Activated CD8-positive, alpha-beta T cell treated with anti-CD3 and anti-CD28 coated beads for 36 hours (primary cell): ENCODE measurements at places on chromosomes 2 and 18. TPM values are rescaled to one million over a fixed set of nuclear protein-coding genes. Genes with fewer than 3 reads are reported as not detected.

The SCN9A gene
- total RNA-seq, result not detected

The MAP3K19 gene
- not detected for total RNA-seq

The C1GALT1C1L gene
- total RNA-seq, result 0.36 TPM

The ITPRIPL1 gene
- 28.2 TPM for total RNA-seq

The NPPC gene
- total RNA-seq, result 4.7 TPM

The CHRND gene
- not detected for total RNA-seq

The KCNG3 gene
- total RNA-seq, result 1.5 TPM

The ZAP70 gene
- total RNA-seq, result 218 TPM

The MDH1B gene
- total RNA-seq, result 0.92 TPM

The MC4R gene
- not detected for total RNA-seq

The INPP1 gene
- 10.2 TPM for total RNA-seq

The GNAL gene
- not detected for total RNA-seq

- peak; percentile 70 for DNase-seq
Measured at GRCh38 chr2:231960810-231961348, 634 bp upstream of the DIS3L2 start.

- peak; percentile 34 for DNase-seq
Measured at GRCh38 chr2:102368461-102369109, 13.0 kb downstream of the IL18R1 start.

- DNase-seq, result no peak
Measured at GRCh38 chr2:69777786-69778105, 35.8 kb downstream of the ANXA4 start.

DNA sequence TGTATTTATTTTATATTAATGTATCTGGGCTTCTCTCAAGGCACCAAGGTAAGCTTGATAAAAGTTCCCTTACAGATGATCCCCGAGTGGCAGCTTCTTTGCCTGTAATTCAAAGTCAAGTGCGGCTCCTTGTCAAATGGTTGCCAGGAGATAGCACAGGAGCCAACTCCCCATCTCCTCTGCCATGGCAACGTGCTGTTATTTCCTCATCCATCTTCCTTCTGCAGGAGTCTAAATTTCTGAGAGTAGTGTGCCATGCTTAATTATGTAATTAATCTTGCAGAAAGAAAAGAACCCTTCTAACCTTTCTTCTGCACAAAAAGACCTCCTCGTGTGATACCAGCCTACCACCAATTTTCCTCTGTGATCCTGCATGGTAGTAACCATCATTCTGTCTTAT is 46.2 kb upstream of the ACMSD start:
- DNase-seq, result no peak

DNA sequence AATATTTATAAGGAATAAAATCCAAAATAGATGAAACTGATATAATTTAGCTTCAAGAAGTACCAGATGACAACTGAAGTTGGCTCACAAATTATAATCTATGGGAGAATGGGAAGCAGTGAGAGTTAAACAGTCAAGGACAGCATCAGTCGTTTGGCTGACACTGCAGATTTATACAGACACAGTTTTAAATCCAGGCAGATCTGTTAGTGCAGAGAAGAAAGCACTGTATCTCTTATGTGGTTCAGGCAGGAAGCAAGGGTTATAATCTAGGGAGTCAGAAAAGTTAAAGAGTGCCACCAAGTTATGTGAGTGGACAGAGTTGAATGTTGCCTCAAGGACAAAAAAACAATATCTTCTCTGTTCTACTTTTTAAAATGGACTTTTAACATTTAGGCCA is 880.2 kb downstream of the TSN start:
- DNase-seq, result no peak

DNA sequence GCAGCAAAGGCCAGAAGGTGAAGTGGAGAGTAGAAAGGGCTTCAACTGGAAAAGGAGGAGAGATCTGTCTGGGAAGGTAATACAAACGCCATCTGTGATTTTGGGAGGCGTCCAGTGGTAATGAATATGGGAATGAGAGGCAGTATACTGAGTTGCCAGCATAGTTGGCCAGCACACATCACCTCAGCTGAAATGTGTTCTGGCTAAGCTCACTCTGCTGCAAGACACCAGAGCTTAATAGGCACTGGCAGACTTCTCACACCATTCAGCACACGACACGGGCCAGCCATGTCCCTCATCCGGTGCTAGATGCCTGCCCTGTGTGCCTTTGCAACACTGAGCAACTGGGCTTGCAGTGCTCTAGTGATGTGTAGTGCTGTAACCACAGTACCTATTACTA is 277.1 kb downstream of the PIEZO2 start:
- DNase-seq, result no peak

GRCh38 chr2:227406177-227407031 is 18.7 kb upstream of the SCYGR1 start:
- peak; percentile 37 for DNase-seq

DNA sequence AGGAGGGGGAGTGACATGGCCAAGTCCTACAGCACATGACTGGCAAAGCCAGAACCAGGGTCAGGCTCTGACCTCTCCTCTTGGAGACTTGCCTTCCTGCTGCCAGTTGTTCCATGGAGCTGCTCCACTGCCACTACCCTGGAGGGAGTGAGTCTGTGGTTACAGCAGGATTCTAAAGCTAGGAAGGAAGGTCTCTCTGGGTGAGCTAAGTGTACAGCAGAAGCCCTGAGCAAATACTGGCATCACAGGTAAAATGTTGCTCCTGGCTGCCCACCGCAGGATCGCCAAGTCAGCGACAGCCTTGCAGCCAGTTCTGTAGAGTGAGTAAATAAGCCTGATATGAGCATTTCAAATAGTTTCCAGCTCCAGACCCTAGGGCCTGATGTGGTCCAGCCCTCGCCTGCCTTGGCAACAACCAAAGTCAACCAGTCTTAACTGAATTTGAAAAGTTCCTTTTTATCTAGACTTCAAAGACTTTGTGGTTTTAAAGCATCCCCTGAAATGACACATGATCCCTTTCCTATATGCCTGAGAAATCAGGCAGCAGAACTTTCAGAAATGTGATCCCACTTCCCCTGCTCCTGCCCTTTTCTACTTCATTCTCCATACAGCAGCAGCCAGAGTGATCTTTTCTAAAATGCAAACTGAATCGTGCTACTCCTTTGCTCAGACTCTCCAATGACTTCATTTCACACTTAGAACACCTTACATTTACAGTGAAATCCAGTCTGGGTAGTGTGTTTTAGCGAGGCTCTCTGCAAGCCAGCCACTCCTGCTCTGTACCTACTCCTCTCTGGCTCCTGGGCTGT is 114.3 kb downstream of the MGAT5 start:
- no peak for DNase-seq

DNA sequence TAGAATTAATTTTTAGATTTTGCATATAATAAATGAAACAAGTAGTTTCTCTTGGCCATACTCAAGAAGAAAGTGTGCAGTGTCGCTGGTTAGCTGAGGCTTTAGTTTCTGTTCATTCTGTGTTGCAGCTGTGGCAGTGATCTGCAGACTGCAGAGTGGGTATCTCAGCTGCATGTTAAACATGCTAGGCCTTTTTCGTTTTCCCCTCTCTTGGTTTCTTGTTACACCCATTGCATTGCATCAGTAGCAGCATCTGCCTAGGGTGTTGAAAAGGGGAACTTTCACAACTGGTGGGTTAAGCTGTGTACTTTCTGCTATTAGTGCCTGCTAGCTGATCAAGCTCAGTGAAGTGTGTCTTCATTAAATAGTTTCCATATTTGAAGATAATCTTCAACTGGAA is 51.3 kb downstream of the ACSL3 start:
- DNase-seq, result peak; percentile 37

- DNase-seq, result no peak
Measured at GRCh38 chr2:237223201-237223861, 137.6 kb downstream of the COPS8 start.

GRCh38 chr2:219125225-219125885 is 35.3 kb downstream of the NHEJ1 start:
- DNase-seq, result peak; percentile 14

- no peak for DNase-seq
Measured at GRCh38 chr2:1935476-1935875, 191.2 kb upstream of the PXDN start.

- no peak for DNase-seq
Measured at GRCh38 chr2:6999211-6999877, 82.1 kb downstream of the RNF144A start.

DNA sequence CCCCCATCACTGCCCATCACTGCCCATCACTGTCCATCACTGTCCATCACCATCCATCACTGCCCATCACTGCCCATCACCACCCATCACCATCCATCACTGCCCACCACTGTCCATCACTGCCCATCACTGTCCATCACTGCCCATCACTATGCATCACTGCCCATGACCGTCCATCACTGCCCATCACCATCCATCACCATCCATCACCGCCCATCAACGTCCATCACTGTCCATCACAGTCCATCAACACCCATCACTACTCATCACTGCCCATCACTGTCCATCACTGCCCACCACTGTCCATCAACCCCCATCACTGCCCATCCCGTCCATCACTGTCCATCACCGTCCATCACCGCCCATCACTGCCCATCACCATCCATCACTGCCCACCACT is 57.8 kb upstream of the OTOS start:
- no peak for DNase-seq

- DNase-seq, result no peak
Measured at GRCh38 chr2:42800981-42801380, 8.6 kb upstream of the HAAO start.

- peak; percentile 42 for DNase-seq
Measured at GRCh38 chr2:14634489-14635390, 2.2 kb downstream of the LRATD1 start.

- DNase-seq, result no peak
Measured at GRCh38 chr2:68564426-68564825, 79.0 kb upstream of the PROKR1 start.

GRCh38 chr2:116094196-116094595 is 1651.8 kb downstream of the DPP10 start:
- DNase-seq, result peak; percentile 1

GRCh38 chr2:152563764-152564163 is 153.5 kb downstream of the PRPF40A start:
- no peak for DNase-seq

DNA sequence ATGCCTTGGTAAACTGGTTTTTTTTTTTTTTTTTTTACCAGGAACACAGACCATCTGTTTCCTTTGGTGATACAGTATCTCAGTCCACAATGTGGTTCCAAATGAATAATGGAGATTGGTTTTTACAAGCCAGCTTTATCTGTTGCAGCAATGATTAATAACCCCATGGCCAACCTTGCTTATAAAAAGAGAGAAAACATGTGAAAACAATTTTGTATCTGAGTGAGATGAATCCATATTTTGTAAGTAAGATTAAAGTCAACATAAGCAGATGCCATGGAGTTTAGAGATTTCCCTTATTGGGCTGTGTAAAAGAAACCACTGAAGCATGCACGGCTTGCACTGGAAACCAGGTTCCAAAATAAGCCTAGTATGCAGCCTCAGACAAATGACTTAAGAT is 108.6 kb upstream of the CNTNAP5 start:
- DNase-seq, result no peak

DNA sequence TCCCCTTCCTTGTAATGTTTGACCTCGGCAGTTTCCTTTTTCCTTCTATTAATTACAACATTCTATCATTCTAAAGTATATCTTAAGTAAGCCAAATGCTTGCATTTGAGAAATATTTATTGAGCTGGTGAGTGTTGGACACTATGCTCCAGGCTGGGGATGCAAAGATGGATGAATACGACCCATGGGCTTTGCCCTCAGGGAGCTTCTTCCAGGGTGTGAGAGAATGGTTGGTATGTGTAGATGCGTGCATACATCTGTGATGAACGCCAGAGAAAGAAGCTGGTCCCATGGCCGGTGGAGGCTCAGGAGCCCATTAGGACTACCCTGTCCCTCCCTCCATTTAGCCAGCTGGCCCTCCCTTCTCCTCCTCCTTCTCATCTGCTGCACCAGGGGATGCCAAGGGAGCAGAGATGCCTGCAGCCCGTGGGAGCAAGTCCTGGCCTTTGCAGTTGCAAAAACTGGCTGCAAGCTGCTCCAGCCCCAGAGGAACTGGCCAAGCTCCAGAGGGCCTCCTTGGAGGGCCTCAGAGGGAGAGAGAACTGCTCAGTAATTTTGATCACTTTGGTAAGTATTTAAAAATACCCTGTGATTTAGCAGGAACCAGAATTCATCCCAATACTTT is 65.7 kb upstream of the FOSL2 start:
- no peak for DNase-seq

DNA sequence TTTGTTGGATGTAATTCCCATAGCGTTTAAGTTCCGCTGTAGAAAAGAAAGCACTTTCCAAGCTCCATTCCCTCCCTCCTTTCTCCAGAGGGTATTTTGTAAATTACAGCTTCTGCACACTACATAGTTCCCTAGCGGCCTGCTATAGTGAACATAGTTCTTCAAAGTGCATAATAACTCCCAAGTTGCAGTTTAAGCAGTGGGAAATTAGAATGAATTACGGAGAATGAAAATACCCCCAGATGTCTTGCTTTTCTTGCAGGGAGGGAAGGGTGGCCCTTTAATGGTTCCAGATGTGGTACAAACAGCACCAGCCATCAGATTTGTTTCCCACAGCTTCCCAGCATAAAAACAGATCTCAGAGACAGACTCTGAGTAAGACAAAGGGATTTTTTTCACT is 893.9 kb downstream of the SUCLG1 start:
- no peak for DNase-seq

- peak; percentile 28 for DNase-seq
Measured at GRCh38 chr2:128329607-128330006, 10.9 kb upstream of the HS6ST1 start.

- DNase-seq, result no peak
Measured at GRCh38 chr2:96530474-96531357, 5.8 kb upstream of the ARID5A start.

DNA sequence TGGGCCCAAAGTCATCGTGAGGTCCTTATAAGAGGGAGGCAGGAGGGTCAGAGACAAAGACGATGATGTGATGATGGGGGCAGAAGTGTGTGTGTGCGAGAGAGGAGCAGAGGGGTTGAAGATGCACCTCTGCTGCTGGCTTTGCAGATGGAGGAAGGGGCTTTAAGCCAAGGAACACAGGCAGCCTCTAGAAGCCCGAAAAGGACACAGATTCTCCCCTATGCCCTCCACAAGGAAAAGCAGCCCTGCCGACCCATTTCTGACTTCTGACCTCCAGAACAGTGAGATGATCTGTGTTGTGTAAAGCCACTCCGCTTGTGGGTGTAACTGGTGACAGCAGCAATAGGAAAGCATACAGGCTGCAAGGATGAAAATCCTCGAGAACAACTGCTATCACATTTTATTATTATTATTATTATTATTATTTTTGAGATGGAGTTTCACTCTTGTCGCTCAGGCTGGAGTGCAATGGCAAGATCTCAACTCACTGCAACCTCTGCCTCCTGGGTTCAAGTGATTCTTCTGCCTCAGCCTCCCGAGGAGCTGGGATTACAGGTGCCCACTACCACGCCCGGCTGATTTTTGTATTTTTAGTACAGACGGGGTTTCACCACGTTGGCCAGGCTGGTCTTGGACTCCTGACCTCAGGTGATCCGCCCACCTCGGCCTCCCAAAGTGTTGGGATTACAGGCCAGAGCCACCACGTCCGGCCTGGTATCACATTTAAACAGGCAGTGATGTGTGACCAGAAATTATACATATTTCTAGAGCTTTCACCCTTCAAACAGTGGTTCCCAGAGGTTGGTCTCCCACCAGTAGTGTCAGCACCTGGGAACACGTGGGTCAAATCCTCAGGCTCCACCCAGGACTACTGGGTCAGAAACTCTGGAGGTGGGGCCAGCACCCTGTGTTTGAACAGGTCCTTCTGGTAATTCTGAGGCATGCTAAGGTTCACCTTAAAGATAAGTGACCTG is 170.5 kb downstream of the TGIF1 start:
- no peak for DNase-seq

GRCh38 chr2:167793725-167794124 is 453.7 kb downstream of the STK39 start:
- DNase-seq, result no peak
